ENCODE measurements at places on chromosomes 2 and 18. TPM values are rescaled to one million over a fixed set of nuclear protein-coding genes. Genes with fewer than 3 reads are reported as not detected.

Gene CYP26B1
- polyA plus RNA-seq: 13.0 TPM

Gene TBR1
- 0.07 TPM for polyA plus RNA-seq

Gene REG3G
- polyA plus RNA-seq: not detected

Gene PSD4
- polyA plus RNA-seq: 21.1 TPM

Gene C2orf66
- 0.05 TPM for polyA plus RNA-seq

Gene ZBTB7C
- 0.10 TPM for polyA plus RNA-seq

Gene MYCN
- polyA plus RNA-seq: not detected

Gene CLIP4
- 38.6 TPM for polyA plus RNA-seq

Gene TUBA3E
- not detected for polyA plus RNA-seq

- no peak for DNase-seq
These were observed 35.0 kb downstream of the MRPL33 start for GRCh38 chr2:27806311-27807059.

DNA sequence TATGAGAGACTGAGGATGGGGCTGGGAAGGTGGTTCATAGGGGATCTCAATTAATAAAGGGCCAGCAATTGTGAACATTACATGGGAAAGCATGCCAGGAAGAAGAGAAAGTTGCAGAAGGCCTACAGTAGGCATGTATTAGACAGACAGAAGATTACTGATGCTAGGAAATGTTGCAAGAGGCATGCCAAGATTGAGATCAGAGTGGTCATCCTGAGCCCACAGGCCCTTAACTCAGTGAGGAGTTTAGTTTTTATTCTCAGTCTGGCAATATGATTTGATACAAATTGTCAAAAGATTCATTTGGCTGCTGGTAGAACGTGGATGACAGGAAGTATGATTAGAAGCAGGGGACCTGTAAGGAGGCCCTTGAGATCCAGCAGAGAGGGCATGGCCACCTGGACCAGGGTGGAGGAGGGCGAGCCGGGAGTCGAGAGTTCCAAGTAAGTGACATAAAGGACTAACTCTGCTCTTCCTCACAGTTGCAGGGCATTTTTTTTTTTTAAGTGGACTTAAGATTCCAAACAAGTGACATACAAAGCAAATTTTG lies 54.9 kb downstream of the EPHA4 start:
- DNase-seq: no peak

DNA sequence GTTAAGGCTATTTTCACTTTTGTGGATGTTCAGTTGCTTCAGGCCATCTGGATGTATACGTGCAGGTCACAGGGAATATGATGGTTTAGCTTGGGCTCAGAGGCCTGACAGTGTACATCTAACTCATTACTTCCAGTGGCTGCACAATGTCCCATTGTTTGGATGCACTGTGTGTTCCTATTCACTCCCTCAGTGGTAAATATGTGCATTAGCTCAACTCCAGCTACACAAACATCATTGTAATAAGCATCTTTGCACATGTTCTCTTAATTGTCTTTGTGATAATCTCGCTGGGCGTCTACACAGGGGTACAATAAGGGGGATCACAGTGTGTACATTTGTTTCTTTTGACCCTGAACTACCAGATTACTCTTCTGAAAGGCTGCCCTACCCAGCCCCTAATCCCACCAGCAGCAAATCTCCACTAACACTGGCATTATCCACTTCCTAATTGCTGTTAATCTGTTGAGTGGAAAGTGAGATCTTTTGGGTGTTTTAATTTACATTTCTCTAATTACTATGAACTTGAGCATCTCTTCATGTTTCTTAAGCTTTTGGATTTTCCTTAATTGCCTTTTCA lies 56.1 kb upstream of the POLE4 start:
- DNase-seq: no peak

DNA sequence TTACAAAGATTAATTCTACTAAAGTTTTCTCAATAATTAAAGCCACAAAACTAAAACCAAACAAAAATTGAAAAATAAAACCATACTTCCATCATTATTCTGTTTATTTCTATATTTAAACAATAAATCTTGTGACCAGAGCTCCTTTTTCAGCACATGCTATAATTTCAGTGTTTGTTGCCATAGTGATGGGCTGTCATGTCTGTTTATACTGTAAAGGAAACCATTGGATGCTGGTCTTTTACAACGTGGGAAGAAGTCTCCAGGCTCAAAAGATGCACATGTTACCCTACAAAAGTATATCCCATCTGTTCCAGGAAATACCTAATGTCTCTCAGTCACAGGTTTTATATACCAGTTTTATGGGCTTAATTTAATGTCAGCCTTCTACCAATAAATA lies 100.1 kb upstream of the MC2R start:
- DNase-seq: no peak

- DNase-seq: peak; percentile 26
These were observed 662.2 kb downstream of the XIRP2 start for GRCh38 chr2:167550448-167550847.

GRCh38 chr2:42045352-42045751 lies 2.5 kb upstream of the PKDCC start:
- DNase-seq: no peak

GRCh38 chr18:11873670-11874340 lies 22.6 kb downstream of the CHMP1B start:
- DNase-seq: no peak

- peak; percentile 93 for DNase-seq
These were observed 1.7 kb downstream of the TMSB10 start for GRCh38 chr2:84906900-84907714.

DNA sequence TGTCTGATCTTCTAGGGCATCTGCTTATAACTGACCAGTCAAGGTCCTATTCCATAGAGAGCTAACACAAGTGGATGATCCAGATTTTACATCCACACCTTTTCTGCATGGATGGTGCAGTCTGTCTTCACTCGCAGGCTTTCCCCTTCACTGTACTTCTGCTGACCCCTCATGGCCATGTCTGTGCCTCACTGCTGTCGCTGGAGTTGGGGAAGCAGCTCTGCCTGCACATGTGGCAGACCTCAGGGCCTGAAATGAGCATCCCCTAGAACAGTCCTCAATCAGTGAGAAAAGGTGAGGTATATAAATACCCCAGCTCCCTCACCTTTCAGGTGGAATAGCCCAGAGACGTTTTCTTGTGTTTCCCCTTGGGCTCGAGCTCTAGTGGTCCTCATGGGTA lies 233.8 kb downstream of the ANKRD36B start:
- DNase-seq: no peak

DNA sequence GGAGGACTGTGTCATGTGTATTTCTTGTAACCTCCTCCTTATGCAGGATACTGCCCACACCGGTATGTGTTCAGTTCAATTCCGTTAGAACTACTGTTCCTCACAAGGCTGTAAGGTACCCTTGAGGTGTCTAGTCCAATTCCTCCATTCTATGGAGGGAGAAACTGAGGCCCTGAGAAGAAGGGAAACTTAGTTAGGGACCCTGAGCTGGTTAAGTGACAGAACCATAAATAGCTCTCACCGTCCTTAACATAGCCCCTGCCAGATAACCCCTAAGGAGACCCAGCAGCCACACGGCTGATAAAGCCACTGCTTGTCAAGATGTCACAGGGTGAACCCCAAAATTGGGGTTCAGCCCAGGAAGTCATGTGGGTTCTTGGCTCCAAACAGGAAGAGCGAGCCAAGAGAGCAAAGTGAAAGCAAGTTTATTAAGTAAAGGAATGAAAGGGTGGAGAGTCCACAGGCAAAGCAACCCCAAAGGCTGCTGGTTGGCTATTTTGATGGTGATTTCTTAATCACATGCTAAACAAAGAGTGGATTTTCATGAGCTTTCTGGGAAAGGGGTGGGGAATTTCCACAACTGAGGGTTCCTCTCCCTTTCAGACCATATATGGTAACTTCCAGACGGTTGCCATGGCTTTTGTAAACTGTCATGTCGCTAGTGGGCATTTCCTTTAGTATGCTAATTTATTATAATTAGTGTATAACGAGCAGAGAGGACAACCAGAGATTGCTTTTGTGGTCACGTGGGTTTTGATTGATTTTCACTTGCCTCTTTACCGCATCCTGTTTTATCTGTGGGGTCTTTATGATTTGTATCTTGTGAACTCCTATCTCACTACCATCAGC lies 83.4 kb upstream of the RTN4 start:
- DNase-seq: peak; percentile 57

DNA sequence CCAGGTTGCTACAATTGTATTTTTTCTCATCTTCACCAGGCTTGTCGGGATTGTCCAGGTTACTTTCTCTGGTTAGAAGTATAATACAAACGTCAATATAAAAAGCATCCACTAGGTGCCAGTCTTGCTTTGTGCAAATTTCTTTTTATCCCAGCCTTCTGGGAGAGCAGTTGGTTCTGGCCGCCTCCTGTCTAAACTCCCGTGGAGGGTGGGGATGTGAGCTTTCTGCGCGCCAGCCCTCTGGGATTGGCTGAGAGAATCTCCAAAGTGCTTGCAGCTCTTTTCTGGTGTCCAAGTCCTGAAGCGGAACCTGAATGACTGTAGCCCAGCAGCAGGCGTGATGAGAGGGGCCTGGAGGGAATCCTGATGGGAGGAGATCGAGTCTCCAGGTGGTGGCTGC lies 22.4 kb upstream of the TOGARAM2 start:
- peak; percentile 83 for DNase-seq

GRCh38 chr2:45452866-45453265 lies 158.2 kb downstream of the SRBD1 start:
- no peak for DNase-seq

DNA sequence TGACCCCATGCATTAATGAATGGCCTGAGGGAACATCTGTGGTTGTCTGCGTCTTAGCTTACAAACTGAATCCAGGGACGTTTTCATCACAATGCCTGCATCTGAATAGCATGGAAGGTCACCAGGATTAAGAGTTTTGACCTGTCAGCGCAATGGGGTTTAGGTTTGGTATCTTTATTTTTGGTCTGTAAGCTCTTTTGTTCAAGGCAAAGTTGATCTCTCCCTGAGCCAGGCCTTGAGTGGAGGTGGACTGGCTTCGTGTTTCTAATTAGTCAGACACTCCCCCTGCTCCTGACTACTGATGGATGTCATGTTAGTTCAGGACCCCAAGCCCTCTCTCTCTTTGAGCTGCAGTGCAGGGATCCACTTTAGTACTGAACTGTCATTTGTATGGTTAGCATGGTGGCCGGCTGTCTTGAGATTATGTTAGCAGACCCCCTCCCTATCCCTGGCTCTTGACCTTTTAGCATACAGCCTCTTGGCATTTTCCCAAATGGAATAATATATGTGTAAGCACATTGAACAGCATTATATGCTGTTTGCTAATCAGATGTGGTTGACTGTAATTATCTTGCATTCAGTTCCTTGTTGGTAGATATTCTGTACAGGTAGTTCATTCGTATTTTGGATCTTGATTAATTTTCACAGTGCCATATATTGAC lies 59.2 kb downstream of the LYPD6 start:
- DNase-seq: no peak

GRCh38 chr2:149017116-149017985 lies 21.1 kb upstream of the LYPD6B start:
- peak; percentile 49 for DNase-seq

DNA sequence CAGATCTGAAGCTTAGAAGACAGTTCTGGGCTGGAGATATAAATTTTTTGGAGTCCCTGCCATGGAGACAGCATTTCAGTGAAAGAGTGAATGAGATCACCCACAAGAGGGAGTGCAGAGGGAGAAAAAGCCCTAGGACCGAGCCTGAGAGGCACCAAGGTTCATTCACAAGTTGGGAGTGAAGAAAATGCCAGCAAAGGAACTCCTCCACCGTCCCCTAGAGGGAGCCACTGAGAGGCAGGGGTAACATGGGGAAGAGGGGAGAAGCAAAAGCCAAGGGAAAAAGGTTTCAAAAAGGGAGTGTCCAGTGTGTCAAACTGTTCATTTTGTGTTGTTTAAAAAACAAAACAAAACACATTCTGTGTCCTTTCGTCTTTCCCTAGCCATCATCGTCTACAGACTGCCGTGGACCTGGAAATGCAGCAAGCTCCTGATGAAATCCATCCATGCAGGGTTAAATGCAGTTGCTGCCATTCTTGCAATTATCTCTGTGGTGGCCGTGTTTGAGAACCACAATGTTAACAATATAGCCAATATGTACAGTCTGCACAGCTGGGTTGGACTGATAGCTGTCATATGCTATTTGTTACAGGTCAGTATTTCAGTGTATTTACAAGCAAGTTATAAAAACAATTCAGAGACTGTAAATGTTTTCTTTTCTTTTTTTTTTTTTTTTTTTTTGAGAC lies 19.1 kb downstream of the CYBRD1 start:
- DNase-seq: no peak

DNA sequence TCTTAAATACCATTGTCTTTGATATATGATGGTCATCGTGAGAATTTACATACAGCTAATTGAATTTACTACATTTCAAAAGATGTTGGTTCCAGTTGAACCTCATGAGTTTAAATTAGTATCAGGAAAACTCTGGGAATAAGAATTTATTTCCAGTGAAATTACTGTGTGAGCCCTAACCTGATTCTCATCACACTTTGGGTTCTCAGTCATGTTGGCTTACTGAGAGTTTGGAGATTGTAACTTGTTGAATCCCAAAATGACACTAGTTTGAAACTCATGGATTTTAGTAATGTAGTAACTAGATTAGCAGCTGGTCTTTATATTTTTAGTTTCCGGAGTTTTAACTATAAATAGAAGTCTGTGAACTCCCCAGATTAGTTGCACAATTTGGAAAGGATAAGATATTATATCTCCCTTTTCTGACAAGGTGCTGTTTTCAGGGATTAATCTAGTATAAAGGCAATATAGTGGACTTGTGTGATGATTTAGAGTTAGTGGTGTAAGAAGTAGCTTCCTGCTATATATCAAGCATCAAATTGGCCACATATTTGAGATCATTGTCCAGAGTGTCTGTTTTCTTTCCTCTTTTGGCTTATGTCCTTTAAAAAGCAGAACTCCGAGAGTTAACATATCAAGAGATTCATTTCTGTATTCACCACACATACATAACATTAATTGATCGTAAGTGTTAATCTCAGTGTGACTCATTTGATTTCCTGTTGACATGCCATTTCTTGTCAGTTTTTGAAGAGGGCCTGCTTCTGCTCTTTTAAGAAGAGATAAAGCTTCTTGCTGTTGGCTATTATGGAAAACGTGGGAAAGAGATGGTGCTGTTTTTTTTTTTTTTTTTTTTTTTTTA lies 15.7 kb downstream of the NDUFV2 start:
- no peak for DNase-seq

GRCh38 chr2:29064346-29064715 lies 10.0 kb downstream of the PCARE start:
- DNase-seq: no peak

- no peak for DNase-seq
These were observed 33.7 kb downstream of the CTIF start for GRCh38 chr18:48572402-48573126.

GRCh38 chr2:197425550-197425949 lies 9.3 kb downstream of the SF3B1 start:
- DNase-seq: no peak

DNA sequence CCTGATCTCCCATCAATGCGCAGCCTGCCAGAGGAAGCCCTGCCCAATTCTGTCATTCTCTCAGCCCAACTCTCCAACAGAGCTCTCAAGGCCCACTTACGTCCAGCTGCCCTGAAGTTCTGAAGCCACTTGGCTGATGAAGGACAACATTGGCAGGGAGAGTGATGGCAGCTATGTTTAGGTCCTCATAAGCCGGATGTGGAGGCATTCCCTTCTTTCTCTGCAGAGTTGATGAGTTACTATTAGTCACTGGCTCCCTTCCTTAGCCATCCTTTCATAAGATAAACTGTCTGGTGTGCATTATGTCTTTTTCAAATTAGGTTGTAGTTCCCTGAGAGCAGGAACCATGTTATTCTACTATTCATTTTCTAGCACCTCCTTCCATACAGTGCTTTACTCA lies 22.5 kb upstream of the TACR1 start:
- no peak for DNase-seq

- no peak for DNase-seq
These were observed 145.9 kb downstream of the COPS8 start for GRCh38 chr2:237231593-237231992.
